Skeletal muscle cell (primary cell): ENCODE measurements at places on chromosomes 7 and 10.

DNA sequence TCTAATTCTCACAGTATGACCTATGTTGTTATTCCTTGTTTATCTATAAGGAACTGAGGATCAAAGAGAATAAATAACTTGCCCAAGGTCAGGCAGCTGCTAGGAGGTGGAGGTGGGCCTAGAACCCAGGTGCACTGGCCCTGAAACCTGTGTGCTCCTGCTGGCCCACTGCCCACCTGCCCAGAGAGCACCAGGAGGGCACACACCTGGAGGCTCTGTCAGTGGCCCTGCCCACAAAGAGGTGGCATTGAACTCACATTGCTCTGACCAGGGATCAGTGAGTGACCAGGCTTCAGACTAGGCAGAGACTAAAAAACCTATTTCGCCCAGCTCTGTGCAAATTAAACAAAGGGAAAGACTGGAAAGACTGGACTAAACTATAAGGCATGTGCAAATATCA lies 210.6 kb downstream of the TNS3 start:
- no peak for DNase-seq

DNA sequence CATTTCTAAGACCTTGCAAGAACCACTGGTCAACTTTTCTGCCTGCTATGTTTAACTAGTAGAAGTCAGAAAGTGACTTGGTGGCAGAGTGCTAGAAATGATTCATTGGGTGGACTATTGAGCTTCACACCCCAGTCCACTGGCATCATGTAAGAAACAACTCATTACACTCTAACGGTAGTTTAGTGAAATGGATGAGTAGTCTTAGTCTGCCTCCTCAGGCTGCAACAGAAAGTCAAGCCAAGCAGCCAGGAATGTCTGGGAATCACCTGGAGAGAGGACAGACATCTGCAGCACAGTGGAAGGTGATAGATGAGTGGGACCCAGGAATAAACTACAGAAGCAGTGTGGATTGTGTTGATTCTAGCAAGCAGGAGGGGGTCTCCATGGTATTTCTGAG lies 125.4 kb downstream of the AUTS2 start:
- no peak for DNase-seq

- DNase-seq: no peak
Observed at GRCh38 chr7:22720791-22721786, 5.9 kb upstream of the IL6 start.

DNA sequence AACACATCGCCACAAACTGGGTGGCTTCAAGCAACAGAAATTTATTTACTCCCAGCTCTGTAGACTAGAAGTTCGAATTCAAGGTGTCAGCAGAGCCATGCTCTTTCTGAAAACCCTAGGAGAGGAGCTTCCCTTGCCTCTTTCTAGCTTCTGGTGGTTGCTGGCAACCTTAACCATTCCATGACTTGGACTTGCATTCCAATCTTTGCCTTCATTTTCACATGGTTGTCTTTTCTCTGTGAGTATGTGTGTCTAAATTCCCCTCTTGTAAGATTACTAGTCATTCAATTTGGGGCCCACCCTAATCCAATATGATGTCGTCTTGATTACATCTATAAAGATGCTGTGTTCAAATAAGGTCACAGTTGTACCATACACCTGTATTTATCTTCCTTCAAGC lies 65.9 kb upstream of the PRKG1 start:
- DNase-seq: no peak

DNA sequence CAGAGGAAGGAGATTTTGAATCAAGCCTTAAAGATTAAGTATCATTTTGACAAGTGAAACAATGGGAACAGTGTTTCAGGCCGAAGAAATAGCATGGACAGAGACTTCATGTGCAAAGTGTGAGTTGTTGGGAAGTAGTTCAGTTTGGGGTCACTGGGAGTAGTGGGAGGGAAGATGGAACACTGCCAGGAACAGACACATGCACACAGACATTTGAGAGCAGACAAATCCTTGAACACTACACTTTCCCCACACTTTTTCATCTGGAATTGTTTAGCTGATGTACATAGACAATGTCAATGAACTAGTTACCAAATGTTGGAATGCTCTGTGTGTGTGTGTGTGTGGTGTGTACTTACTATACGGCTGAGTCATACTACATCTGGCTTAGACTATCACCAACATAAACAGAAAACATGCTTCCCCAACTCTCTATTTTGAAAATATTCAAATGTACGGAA lies 52.4 kb upstream of the LRRC17 start:
- peak; percentile 95 for DNase-seq

DNA sequence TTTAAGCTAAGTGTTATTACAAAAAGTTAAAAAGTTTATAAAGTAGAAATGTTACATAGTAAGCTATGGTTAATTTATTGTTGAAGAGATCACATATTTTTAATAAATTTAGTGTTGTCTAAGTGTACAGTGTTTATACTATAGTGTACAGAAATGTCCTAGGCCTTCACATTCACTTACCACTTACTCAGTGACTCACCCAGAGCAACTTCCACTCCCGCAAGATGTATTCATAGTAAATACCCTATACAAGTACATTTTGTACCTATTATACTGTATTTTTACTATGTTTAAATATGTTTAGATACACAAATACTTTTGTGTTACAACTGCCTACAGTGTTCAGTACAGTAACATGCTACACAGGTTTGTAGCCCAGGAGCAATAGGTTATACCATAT lies 69.2 kb downstream of the DNAJC1 start:
- DNase-seq: no peak

DNA sequence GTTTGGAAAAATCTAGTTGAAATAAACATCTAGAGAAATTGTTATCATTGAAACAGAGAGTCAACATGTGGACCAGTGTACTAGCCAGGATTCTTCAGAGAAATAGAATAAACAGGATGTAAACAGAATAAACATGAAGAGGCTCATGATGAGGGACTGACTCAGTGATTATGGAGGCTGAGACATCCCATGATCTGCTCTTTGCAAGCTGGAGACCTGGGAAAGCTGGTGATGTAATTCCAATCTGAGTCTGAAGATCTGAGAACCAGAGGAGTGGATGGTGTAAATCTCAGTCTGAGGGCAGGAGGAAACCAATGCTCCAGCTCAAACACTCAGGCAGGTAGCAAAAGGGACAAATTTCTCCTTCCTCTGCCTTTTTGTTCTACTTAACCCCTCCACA lies 62.9 kb upstream of the FAM180A start:
- no peak for DNase-seq

GRCh38 chr10:59708816-59709394 lies 745 bp downstream of the SLC16A9 start:
- no peak for DNase-seq

DNA sequence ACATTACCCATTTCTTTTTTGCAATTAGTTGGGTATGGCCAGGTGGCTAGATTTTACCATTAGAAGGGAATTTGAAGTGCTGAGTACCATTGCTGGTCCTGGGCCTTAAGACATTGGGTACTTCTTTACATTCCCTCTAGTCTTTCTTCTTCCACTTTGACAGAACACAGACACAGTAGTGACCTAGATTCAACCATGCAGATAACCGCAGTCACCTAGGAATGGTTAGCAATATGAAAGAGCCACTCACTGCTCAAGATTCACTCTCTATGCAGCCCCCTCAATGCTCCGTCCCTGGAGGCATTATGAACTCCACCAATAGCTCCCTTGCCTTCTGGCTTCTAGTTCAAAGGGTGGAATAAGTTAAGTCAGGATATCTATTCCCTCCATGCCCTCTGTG lies 16.2 kb upstream of the PON1 start:
- DNase-seq: no peak

DNA sequence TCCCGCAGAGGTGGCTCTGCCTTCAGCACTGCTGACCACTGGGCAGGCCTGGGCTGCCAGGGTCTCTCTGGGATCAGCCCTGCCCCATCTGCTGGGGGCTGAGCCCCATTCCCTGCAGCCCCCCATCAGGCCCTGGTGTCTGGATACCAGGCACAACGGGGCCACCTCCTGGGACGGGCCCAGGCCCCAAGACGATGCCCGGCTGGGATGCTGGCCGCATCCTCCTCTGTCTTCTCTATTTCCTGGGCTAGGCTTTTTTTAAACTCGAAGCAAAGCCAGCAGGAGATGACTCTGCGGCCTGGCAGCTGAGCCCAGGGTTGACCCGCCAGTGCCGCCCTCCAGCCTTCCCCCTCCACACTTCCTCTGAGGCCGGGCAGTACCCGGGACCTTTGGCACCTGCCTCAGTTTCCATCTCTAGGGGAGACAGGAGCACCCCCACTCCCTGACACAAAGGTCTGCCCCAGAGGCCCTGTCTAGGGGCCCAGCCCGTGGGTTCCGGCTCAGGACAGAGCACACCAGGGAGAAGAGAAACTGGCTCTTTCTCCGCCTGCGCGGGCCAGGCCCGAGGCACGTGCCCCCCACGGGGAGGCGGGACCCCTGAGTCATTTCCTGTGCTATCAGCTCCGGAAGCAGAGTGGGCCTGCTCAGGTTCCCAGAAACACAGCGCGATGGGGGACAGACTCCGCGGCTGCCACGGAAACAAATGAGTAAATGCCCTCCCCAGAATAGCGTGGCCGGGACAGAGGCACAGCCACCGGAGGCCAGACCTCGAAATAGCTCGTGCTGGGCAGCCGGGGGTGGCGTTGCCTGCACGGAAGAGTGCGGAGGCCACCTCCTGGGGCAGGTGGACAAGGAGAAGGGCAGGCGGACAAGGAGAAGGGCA lies 84.6 kb upstream of the PDGFA start:
- DNase-seq: peak; percentile 27

GRCh38 chr7:80844916-80845315 lies 73.9 kb downstream of the SEMA3C start:
- no peak for DNase-seq

GRCh38 chr7:43204081-43204480 lies 91.6 kb downstream of the HECW1 start:
- DNase-seq: peak; percentile 59

GRCh38 chr7:121992068-121992467 lies 119.1 kb downstream of the PTPRZ1 start:
- no peak for DNase-seq

DNA sequence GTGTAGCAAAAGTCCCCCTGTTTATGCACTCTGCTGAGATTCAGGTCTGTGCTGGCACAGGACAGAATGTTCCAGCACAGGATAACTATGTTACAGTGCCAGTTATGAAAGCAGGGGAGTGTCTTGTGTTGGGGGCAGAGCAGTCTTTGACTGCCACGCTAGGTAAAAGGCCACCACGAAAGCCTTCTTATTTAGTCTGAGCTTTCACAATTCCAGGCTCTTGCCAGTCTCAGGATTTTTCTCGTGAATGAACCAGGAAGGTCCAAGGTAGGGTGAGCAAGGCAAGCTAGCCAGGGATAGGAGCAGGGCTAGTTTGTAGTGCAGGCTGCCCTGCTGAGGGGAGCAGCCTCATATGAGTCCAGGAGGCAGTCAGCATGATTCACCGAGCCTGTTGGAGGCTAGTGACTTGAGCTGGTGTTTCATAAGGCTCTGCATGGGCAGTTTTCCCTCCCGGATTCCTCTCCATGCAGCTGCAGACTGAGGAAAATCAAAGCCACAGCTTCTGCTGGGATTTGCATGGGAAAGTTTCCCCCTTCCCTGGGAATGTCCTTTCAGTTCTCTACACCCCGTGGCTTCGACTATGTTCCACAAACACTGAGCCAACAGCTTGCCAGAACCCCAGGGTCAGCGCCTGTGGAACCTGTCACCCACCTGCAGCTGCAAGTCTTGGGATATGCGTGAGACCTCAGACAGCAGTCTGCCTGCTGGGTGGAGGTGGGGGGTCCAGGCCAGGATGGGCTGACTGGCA lies 112.3 kb downstream of the JCAD start:
- peak; percentile 86 for DNase-seq

GRCh38 chr7:20330239-20330927 lies at the start of gene ITGB8:
Gene ITGB8, plus strand, starts transcription at chr7:20330900. Its CDS starts 907 bp downstream, at chr7:20331807.
- DNase-seq: peak; percentile 85

DNA sequence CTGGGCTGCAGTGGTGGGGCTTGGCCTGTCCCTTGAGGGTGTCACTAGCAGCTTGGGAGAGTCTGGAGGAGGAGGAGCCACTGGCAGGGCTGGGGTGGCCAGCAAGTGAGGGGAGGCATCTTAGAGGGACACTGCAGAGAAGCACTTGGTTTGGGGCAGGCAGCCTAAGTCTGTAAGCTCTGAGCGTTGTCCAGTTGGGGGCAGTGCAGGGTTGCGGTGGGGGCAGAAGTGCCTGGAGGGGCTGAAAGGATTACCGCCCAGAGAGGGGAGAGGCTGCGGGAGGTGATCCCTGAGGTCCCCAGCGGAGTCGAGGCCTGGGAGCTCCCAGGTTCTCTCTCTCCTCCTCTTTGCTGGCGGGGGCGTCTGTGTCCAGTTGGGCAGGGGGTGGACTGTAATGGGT lies 7.4 kb downstream of the ADCYAP1R1 start:
- no peak for DNase-seq

- DNase-seq: no peak
Observed at GRCh38 chr7:64887756-64888508, 15.1 kb upstream of the ZNF273 start.

DNA sequence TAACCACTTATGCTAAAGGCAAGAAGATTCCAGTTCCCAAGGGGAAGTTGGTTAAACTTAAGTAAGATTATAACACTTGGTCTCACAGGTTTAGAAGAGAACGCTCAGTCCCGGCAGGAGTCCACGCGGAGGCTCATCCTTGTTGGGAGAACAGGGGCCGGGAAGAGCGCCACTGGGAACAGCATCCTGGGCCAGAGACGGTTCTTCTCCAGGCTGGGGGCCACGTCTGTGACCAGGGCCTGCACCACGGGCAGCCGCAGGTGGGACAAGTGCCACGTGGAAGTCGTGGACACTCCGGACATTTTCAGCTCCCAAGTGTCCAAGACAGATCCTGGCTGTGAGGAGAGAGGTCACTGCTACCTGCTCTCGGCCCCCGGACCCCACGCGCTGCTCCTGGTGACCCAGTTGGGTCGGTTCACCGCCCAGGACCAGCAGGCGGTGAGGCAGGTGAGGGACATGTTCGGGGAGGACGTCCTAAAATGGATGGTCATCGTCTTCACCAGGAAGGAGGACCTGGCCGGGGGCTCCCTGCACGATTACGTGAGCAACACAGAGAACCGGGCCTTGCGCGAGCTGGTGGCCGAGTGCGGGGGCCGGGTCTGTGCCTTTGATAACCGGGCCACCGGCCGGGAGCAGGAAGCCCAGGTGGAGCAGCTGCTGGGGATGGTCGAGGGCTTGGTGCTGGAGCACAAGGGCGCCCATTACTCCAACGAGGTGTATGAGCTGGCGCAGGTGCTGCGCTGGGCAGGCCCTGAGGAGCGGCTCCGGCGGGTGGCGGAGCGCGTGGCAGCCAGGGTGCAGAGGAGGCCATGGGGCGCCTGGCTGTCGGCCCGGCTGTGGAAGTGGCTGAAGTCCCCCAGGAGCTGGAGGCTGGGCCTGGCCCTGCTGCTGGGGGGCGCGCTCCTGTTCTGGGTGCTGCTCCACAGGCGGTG lies 3.8 kb downstream of the GIMAP1 start:
- no peak for DNase-seq
